ENCODE measurements at places on chromosomes 5 and 9. TPM values are rescaled to one million over a fixed set of nuclear protein-coding genes. Genes with fewer than 3 reads are reported as not detected.

Gene DAB2IP
- 42.5 TPM for total RNA-seq

Gene WWC1
- total RNA-seq, result 30.4 TPM

Gene NEUROG1
- not detected for total RNA-seq

Gene RIGI
- 5.0 TPM for total RNA-seq

Gene SLC36A3
- not detected for total RNA-seq

Gene ANKRD31
- 0.13 TPM for total RNA-seq

Gene TRAF2
- 16.7 TPM for total RNA-seq

Gene TTC23L
- 3.2 TPM for total RNA-seq

Gene C7
- total RNA-seq, result 21.0 TPM

DNA sequence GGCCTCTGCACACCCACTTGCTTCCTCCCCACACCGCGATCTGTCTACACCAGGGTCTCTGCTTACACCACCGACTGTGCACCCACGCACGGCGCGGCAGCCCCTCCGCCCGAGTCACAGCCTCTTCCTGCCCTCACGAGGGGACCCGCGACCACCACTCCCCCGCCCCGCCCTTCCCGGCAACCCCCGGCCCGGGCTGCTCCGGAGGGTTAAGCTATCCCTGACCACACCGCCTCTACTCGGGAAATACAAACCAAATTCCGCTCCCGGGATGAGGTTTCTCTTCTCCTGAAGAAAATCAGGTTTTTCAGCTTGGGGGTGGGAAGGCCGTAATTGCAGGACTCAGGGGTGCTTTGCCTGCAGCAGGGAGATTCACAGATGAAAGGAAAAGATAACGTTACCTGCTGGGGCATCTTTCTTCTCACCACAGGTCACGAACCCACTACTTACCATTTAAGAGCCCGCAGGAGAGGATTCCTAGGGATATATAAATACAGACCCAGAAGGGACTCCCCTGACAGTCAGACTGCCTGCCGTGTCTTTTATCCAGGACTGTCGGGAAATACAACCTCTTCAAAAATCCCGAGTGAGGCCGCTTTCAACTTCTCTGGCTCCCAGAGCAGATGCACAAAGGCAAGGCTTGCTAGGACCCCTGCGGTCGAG lies 63.5 kb downstream of the ROR2 start:
- DNase-seq, result no peak

GRCh38 chr9:109422641-109423040 lies 75.5 kb downstream of the PTPN3 start:
- peak; percentile 69 for DNase-seq

DNA sequence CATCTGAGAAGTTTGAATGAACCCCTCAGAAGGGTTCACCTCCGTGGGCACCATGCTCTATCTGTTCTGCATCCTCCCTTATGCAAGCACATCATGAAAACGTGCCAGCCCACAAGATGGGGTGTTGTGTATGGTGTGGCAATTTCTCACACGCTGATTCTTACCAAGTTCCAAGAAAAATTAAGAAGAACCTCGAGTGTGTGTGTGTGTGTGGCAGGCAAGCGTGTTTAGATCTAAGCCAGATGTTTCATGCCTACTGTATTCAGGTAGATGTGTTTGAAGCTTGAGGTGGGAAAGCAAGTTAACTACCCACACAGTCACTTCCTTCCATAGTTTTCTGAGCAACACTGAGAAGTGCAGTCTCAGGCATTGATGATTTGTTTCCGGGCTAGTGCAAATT lies 77.7 kb upstream of the GNA14 start:
- no peak for DNase-seq

DNA sequence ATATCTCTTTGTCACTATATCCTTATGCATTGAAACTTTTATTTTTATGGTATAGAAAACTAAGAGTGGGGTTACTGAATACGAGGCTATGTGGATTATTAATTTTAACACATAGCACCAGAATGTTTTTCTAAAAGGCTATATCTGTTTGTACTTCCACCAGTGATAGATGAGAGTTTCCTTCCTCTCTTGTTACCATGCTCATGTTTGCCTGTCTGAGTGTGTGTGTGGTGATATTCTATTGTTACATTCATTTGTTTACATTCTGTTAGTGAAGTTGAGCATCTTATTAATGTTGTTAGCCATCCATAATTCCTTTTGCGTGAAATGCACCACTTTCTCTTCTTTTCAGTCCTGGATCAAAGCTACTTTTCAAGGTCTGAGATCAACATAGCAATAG lies 54.1 kb upstream of the ALDH1A1 start:
- no peak for DNase-seq

DNA sequence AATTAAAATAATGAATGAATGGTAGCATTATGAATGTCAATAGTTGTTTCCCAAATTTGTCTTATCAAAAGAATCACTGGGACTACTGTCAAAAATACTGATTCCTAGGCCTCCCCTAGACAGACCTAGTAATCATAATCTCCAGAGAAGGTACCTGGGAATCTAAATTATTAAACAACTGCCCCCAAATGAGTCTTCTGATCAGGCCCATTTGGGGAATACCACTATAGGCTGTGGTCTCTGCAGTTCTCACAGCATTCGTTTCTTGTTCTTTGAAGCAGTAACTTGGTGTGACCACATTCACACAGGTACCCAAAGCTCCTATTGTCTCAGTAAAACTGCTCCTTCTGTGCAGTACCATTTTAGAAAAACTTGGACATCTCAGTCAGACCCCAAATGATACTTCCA lies 230.9 kb downstream of the PIK3R1 start:
- DNase-seq, result no peak

DNA sequence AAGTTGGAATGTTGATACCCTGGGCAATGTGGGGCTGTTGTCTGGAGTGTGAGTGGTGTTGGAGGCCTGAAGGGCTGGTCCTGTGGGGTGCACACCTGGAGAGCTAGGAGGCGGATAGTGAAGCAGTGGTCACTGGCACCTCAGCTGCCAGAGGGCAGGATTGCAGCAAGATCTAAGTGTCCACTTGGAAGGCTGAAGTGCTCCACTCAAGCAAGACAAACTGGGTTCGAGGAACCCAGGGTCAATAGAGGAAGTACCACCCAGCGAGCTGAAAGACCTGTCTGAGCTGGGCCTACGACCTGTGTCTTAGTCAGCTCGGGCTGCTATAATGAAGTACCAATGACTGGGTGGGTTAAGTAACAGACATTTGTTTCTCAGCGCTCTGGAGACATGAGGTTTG lies 39.7 kb upstream of the TJP2 start:
- DNase-seq, result peak; percentile 5

DNA sequence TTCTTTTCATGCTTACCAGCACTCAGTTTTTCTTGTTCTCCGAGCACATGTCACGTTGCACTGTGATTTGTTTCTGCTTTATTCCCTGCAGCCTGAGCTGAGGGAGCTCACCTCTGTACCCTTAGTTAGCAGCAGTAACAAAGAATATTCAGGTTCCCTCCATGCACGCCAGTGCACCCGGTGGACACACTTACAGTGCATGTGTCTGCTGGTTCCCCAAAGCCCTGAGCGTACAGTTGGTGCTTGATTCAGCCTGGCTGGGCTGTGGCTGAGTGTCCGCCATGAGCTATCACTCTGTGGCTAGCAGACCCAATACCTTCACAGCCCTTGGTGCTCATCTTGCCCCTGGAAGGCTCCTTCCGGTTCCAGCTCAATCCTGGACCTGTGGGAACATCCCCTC lies 93.5 kb downstream of the MVB12B start:
- no peak for DNase-seq

- no peak for DNase-seq
These were observed 153.3 kb upstream of the SPRY4 start for GRCh38 chr5:142478113-142478512.

GRCh38 chr9:89915187-89915586 lies 310.4 kb downstream of the GADD45G start:
- DNase-seq, result no peak

GRCh38 chr9:98861781-98862504 lies 54.5 kb downstream of the GALNT12 start:
- peak; percentile 71 for DNase-seq

DNA sequence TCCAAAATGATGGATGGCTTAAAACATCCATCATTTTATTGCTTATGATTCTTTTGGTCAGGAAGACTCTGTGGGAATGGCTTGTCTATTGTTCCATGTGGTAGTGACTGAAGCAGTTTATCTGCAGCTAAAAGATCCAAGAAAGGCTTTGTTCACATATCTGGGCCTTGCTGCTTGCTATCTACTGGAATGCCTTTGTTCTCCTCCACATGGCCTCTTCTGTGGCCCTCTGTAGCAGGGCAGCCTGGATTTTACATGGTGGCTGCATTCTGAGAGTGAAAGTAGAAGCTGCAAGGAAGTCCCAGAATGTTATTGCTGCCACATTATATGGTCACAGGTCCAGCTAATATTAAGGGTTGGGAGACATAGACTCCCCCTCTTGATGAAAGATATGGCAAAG lies 35.1 kb downstream of the DMXL1 start:
- DNase-seq, result no peak

GRCh38 chr5:163459462-163459818 lies 462 bp downstream of the NUDCD2 start:
- DNase-seq, result no peak

GRCh38 chr9:86713470-86713869 lies 233.8 kb downstream of the GAS1 start:
- DNase-seq, result no peak

- DNase-seq, result no peak
These were observed 33.8 kb downstream of the TGFBI start for GRCh38 chr5:136062366-136063274.

DNA sequence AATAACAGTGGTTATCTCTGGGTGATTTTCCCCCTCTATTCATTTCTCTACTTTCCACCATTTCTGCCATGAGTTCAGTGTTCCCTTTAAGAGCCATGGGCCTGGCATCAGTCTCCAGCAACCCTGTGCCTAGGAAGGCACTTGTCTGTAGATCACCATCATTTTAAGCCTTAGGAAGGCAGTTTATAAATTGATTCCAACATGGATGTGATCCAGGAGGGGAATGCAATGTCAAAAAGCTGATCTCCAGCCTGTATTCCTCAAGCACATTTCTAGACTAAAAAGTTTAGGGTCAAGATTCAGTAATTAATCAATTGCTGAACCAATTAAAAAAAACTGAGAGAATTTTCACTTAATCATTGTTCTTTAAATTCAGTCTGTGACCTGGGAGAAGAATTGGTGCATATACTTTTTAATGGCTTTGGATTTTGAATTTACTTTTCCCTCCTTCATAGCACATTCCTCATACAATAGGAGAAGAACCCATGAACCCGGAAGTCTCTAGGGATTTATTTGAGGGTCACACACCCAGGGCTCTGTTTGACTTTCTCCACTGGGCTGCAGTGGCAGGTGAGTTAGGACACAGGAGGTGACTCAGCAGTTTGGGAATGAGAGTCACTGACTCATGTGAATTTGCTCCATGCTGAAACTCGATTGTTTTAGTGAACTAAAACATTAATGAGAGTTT lies 6.1 kb upstream of the ERMP1 start:
- no peak for DNase-seq

All from lower leg skin (tissue), 4 donors.